ENCODE measurements at places on chromosomes 12 and 14.

- DNase-seq: no peak
Measured at GRCh38 chr12:39752482-39753137, 133.0 kb upstream of the ABCD2 start.

GRCh38 chr12:4036671-4037271 lies 163.6 kb upstream of the PARP11 start:
- no peak for DNase-seq

DNA sequence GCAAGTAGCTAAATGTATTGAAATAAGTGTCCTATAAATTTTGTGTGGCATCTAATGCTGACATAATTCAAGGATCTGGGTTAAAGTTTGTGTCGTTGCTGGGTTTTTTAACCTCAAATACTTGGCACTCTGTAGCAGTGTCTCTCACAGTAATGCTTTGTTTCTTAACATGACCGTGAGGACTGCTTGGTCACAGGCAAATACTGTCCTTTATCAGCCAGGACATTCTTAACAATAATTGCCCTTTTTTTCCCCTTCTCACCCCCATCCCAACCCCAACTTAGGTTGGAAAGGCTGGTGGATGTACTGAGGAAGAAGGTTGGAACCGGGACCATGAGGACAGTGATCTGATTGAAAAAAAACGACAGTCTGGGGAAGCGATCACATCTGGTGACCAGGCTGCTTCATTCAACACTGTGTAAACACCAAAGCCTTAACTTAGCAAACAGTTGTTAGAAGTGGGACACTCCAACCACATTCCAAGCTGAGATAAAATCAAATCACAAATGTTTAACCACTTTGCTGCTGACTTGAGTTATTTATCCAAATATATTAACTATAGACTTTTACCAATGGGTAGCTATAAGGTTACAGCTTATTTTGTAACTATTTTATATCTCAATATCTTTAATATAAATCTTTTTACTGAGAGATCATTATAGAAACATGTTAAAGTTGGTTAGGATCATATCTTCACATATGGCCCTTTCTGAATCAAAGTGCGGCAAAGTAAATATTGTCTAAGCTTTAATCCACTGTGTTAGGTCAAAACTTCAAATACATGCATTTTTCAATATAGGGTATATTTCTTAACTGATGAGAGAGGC lies 48.2 kb downstream of the FOXA1 start:
- no peak for DNase-seq

GRCh38 chr12:21476949-21477348 lies 24.5 kb downstream of the RECQL start:
- no peak for DNase-seq

GRCh38 chr12:75868501-75868900 lies 163.1 kb downstream of the PHLDA1 start:
- DNase-seq: no peak

DNA sequence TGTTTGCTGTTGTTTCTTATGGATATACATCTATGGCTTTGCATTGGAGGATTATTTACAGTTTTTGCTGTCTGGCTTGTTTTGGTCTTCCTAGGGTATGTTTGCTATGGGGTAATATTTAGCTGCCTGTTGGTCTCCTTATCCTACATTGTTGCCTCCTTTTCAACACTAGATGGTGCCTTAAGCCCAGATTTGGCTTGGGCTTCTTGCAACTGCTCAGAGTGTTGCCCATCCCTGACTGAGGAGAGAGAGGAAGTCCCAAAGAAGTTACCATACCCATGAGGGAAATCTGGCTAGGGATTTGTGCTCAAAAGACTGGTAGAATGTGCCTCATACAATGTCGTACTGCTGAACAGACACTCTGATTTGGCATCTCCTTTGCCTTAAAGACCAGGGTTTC lies 94.6 kb upstream of the MUCL1 start:
- DNase-seq: no peak

DNA sequence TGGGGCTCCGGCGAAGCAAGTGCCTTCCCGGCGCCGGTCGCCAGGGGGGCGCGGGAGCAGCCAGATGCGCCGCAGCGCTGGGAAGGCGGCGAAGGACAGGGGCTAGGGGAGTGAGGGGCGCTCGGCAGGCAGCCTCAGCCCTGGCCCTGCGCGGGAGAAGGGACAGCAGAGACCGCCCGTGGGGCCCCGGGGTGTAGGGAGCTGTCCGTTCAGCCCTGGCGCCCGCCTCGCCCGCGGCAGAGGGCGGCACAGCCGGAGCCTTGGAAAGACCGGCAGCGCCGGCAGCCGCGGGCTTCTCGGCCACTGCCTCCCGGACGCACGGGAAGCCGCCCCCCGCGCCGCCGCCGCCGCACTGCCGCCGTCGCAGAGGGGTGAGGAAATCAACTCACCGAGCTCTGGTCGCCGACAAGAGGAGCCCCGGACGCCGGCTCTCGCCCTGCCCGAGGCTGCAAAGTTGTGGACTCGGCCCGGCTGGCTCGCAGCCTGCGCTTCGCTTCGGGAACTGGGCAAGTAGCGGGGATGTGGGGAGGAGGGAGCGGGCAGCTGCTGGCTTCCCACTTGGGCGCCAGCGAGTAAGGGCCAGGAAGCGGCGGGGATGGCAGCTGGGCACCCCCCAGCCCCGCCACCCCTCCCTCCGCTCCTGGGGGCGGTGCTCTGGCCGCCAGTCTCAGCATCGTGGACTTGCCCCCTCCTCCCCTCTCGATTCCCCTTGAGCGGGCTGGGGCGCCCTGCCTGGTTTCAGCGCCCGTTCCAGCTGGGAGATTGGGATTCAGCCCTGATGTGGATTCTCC lies at the start of gene ZDHHC22:
ZDHHC22 (minus strand) TSS at position 578 of the 791 bp plus-strand sequence. CDS start 2,053 bp downstream, outside the sequence.
- no peak for DNase-seq

DNA sequence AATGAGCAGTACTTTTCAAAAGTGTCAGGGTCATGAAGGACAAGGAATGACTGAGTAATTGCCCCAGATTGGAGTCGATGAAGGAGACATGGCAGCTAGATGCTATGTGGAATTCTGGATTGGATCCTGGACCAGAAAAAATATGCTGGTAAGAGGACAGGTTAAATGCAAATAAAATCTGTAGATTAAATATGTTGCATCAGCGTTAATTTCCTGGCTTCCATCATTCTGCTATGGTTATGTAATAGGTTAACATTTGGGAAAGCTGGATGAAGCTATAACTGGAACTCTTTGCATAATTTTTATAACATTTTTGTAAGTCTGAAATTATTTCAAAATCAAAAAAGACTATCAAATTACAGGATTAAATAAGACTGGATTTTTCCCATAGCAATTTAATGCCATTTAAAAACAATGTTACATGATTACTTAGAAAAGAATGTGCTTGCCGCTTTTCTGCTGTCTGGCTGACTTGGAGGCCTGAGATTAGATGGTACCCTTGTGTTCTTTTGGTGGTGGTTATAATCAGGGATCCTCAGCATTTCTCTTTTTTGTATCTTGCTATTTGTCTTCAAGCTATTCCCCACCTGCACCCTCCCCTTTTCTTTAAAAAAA lies 65.1 kb downstream of the FBXW8 start:
- no peak for DNase-seq

DNA sequence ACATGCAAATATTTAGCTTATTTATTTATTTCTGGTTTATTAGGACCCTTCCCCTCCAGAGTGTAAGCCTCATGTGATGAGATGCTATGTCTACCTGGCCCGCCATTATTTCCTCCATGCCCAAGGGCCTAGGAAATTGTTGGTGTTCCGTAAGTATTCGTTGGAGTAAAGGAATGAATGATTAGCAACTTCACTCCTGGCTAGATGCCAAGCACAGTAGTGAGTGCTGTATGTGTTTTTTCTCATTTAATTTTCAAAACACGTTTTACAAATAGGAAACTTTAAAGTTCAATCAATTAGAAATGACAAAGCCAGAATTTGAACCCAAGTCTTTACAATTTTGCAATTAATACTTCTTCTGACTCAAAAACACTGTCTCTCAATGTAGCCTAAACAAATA lies 253.8 kb downstream of the BCAT1 start:
- DNase-seq: no peak

DNA sequence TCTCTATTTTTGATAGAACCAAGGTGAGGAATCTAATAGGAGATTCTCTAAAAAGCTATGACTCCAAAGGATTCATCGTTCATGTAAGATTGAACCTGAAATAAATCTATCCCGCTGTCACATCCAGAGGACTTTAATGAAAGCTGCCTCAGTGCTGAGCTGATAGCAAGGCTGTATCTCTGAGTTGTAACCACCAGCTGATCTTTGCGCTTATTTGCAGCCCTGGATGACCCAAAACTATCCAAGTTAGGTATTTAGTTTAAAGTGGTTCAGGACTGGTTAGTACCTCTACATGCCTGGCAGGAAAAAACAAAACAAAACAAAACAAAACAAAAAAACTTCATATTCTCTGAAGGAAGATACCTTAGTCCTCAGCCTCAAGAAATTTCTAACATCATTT lies 8.8 kb upstream of the ANKRD33 start:
- DNase-seq: no peak

DNA sequence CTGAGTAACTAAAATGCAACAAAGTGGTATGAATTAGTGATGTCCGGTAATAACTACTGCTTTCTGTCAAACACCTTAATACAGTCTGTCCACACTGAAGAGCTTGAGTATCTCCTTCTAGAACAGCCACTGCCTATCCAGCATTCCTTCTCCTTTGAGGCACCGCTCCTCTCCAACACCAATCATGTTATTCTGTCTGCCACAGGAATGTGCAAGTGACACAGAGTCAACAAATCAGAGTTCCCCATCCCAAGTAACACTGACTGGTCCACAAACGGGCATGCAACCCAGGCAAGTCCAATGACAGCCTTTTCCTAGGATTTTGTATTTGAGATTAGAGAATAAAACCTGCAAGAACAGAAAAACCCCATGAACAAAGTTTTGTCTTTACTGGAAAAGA lies 3.8 kb downstream of the GXYLT1 start:
- no peak for DNase-seq

All from stimulated activated CD4-positive, alpha-beta T cell treated with anti-CD3 and anti-CD28 coated beads, TNF-alpha, amount 100 ng/mL, for 4 hours (primary cell).